Suprapubic skin (tissue), 4 donors: ENCODE measurements at places on chromosomes 6 and 20. TPM values are rescaled to one million over a fixed set of nuclear protein-coding genes. Genes with fewer than 3 reads are reported as not detected.
A peak's percentile ranks its signal among the peaks of the same experiment; 100 is the strongest.

DNA sequence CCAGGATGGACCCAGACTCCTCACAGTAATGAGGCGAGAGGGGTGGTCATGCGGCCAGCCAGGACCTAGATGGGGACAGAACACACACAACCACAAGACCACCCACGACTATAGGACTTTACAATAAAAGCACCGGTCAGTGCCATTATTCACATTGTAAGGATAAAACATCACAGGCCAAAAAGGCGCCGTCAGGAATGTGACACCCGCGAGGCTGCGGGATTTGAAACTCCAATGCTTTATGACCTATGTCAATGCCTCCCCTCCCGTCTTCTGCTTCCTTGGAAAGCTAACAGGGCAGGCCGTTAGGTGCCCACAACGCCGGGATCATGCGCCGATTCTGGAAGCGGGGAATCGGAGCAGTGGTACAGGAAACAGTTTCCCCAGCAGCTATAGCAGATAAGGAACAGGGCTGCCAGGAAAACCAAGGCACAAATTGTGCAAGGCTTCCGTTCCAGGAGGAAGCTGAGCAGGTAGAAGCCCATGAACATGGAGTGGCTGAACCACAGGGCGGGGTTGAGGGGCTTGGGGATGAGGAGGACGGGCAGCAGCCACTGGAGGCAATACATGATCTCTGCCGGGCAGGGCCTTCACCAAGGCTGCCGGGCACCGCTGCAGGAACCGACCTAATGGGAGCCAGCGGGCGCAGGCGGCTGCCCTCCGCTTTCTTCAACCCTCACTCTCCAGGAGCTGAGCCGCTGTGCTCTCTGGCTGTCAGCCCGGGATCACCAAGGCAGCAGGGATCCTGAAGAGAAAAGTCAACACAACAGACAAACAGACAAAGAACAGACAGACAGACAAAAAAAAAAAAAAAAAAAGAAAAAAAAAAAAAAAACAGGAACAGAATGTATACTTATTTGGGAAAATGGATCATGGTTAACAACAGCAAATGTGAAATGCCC, 2.2 kb upstream of the NNAT start:
- peaks cover 33% of the 10 kb centered on the region for H3K36me3 ChIP-seq
- H3K4me3 ChIP-seq: no peak overlapping the region
- DNase-seq: no peak
- H3K27ac ChIP-seq: no peak overlapping the region

DNA sequence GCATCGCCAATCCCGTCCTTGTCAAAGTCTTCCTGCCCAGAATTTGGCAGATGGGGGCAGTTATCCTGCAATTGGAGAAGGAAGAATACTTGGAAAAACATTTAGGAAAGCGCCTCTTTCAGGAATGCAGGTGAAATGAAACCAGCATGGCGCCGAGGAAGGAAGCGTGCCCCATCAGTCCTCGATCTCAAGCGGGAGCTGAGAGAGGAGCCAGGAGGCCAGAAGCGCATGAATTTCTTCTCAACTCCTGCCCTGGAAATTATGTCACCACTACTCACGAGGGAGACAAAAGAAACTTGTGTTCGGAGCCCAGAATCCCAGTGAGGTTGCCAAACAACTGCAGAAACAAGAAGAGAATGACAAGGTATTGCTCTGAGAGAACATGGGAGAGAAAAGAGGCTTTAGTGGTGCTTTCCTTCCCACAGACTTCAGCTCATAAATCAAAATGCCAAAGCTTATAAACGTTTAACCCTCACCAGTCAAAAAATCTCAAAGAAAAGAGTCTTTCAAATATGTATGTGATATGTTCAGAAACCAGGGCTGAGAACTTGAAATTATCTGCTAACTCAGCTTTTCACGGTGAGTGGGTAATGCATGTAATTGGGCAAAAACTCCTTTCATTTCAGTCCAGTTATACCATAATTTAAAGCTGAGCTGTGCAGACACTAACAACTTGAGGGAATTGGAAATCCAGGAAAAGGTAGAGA, 23.9 kb downstream of the THBS2 start:
- peaks cover 4% of the 10 kb centered on the region for H3K4me1 ChIP-seq
- H3K27me3 ChIP-seq: no peaks in the 10 kb centered on the region
- no peak overlapping the region for H3K27ac ChIP-seq
- peak; percentile 59 for DNase-seq
- H3K4me3 ChIP-seq: no peak overlapping the region

- H3K27me3 ChIP-seq: peaks cover 6% of the 10 kb centered on the region
- no peaks in the 10 kb centered on the region for H3K36me3 ChIP-seq
- H3K27ac ChIP-seq: no peak overlapping the region
Measured at GRCh38 chr6:99119109-99120031, 171.6 kb upstream of the FBXL4 start.

DNA sequence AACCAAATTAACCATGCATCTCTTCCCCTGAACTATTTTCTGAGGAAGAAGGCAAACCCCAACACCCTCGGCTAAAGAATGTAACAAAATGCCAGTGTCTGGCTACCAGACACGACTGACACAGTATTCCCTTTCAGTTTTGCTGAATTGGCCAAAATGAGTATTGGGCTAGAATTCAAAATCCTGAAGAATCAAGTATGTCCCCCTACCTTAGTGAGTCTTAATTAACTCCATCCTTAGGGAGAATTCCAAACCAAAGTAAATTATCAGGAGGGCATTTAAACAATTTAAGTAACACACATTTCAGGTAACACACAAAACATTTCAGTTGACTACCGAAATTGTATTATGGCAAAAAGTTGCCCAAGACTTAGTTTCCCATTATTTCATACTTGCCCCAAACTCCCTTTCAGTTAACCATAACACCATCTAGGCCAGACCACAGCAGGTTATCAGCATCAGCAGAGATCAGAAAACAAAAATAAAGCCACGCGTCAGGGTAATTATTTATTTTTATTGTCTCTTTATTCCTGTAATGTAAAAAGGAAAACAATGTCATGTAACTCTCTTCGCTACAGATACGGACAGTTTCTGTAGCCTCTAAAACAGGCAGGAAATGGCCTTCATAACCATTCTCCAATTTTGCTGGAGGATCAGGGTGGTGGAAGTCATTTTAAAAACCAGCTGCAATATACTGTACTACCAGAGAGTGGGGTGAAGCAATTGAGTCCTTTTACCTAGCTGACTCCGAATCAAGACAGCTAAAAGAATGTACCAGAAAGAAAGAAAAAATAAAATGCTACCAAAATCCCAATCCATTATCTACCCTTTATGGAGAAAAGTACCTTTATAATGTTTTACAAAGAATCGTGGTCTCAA, 1.9 kb downstream of the SNX5 start:
- peak overlapping the region; percentile 98 for H3K27ac ChIP-seq
- peak overlapping the region; percentile 95 for H3K4me3 ChIP-seq
- no peaks in the 10 kb centered on the region for H3K36me3 ChIP-seq
- DNase-seq: no peak
- H3K27me3 ChIP-seq: no peaks in the 10 kb centered on the region

- H3K36me3 ChIP-seq: no peaks in the 10 kb centered on the region
- H3K27me3 ChIP-seq: peaks cover 27% of the 10 kb centered on the region
- DNase-seq: no peak
- no peak overlapping the region for H3K4me3 ChIP-seq
- H3K4me1 ChIP-seq: peaks cover 8% of the 10 kb centered on the region
Measured at GRCh38 chr6:35514587-35514986, 1.9 kb upstream of the TULP1 start.

- DNase-seq: no peak
- no peaks in the 10 kb centered on the region for H3K4me1 ChIP-seq
- H3K27ac ChIP-seq: no peak overlapping the region
- H3K4me3 ChIP-seq: no peak overlapping the region
Measured at GRCh38 chr6:25341203-25341552, 62.0 kb downstream of the CARMIL1 start.

Gene PCIF1
- 37.2 TPM for total RNA-seq

Gene GCNT2
- total RNA-seq: 10.9 TPM

Gene EPM2A
- 12.9 TPM for total RNA-seq

Gene DNMT3B
- 3.0 TPM for total RNA-seq
